ENCODE measurements at places on chromosomes 6 and 20. TPM values are rescaled to one million over a fixed set of nuclear protein-coding genes. Genes with fewer than 3 reads are reported as not detected.
A peak's percentile ranks its signal among the peaks of the same experiment; 100 is the strongest.

DNA sequence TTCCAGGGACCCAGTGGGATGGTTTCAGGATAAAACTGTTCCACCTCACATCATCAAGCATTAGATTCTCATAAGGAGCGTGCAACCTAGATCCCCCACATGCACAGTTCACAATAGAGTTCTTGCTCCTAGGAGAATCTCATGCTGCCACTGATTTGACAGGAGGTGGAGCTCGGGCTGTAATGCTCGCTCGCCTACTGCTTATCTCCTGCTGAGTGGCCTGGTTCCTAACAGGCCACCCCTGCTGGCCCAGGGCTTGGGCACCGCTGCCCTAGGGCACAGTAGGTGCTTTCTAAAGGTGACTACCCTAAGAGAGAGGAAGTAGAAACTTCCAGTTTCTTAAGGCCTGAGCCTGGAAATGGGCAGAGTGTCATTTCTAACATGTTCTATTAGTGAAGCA is 656.9 kb downstream of the PRKN start:
- no peak for DNase-seq

GRCh38 chr6:1679031-1679687 is 69.4 kb downstream of the FOXC1 start:
- no peak for DNase-seq

DNA sequence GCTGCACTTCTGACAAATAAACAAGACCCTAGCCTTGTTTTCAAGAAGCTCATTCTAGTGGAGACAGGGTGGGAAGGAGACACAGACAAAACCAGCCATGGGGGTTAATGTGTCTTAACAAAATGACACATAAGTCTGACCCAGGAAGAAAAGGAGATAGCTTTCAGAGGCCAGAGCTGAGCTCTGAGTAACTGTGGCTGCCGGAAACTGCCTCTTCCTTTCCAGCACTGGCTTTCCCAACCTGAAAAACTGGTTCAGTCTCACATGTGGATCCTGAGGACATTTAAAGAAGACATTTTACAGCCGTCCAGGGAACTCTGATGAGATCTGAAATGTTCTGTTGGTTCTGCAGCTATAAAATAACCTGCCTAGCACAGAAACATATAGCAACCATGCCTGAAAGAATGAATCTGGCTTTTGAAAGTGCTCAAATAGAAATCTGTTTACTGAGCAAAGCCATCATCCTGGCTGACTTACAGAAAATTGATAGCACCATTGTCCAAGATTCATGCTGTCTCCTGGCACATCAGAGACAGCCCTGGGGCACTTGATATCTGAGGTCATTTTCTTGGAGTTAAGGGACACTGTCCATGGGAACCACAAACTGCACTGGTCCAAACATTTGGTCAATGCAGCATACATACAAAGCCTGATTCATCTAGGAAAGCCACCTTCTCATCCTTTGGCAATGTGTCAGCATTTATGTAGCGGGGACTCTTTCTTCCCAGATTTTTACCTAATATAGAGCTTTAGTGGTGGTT is 83.2 kb upstream of the PAX1 start:
- DNase-seq: no peak

GRCh38 chr6:92714346-92714745 is 705.0 kb downstream of the EPHA7 start:
- DNase-seq: no peak

Gene RHAG
- not detected for polyA plus RNA-seq

Gene TOMM6
- 239 TPM for polyA plus RNA-seq

DNA sequence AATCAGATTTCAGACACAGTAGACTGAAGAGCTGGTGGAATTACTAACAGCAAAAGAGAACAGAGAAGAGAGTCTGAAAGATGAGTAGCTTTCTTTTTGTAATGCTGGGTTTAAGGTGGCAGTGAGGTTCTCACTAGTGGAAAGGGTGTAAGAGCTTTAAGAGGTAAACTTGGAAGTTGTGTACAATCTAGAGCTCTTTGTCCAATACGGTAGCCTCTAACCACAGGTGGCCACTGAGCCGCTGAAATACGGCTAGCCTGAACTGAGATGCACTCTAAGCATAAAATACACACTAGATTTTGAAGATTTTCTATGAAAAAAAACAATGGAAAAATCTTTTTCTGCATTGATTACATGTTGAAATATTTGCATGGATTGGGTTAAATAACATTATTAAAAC is 4.0 kb downstream of the ELOVL2 start:
- no peak for DNase-seq

DNA sequence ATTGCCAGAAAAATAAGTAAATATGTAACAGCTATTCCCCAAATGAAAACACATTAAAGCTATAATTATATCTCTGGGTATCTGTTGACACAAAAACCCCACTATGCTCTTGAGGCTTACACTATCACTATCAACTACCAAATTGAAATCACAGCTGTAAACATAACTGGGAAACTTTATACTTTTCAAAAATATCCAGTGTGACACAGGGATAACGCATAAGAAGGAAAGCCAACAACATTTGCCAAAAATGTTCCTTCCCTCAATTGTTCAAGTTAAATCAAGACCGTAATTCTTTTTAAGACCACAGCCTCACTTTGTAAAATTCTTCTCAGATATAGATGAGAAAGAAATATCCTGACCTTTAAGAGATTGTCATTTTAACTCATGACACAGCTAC is 3.1 kb downstream of the ZHX3 start:
- DNase-seq: no peak

Gene ASIP
- polyA plus RNA-seq: 0.24 TPM

Gene MOXD1
- polyA plus RNA-seq: 1.3 TPM

GRCh38 chr6:21529431-21529830 is 64.1 kb upstream of the SOX4 start:
- no peak for DNase-seq

Gene HDGFL1
- polyA plus RNA-seq: not detected

DNA sequence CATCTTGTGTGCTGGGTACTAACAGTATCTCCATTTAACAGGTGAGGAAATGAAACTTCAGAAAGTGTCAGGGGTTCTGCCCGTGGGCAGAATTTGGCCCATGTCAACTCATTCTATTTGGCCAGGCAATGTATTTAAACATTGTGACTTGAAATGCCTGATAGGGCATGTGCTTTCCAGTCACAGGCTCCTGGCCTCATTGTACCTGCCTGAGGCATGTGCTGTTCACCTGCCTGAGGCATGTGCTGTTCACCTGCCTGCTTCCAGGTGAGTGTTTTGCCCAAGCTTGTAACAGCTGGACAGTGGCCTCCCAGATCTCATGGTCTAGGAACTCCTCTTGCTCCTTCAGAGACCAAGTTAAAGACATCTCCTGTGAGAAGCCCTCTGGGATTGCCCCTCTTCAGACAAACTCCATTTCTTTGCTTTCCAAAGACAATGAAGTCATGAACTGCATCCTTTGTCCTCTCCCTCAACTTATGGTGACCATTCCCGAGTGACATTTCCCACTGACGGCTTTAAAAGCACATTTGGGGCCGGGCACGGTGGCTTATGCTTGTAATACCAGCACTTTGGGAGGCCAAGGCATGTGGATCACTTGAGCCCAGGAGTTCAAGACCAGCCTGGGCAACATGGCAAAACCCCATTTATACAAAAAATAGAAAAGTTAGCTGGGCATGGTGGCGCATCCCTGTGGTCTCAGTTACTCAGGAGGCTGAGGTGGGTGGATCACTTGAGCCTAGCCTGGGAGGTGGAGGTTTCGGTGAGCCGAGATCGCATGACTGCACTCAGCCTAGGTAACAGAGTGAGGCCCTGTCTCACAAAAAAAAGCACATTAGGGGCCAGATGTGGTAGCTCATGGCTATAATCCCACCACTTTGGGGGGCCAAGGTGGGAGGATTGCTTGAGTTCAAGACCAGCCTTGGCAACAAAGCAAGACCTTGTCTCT is 48.7 kb downstream of the BCAS4 start:
- peak; percentile 32 for DNase-seq

Gene GSTA1
- polyA plus RNA-seq: not detected

Gene ZNF334
- polyA plus RNA-seq: 0.27 TPM

GRCh38 chr20:45223136-45223535 is 2.0 kb downstream of the SEMG2 start:
- no peak for DNase-seq

Gene SRSF3
- 851 TPM for polyA plus RNA-seq

Gene ENPP5
- 0.13 TPM for polyA plus RNA-seq

DNA sequence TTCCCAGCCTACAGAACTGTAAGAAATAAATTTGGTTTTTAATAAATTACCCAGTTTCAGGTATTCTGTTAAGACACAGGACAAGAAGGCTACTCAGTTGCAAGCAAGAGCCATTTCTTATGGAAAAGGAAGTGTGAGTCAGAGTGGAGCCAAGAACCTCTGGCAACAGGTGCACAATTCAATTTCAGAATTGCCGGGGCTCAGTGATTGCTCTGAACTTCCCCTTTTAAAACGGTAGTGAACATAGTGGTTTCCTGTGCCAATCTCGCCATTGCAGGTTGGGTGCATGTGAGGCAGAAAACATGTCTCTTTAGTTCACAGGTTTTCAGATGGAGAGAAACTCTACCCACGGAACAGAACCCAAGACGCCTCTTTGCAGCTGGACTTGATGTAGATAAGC is 16.4 kb downstream of the PIGT start:
- DNase-seq: peak; percentile 85

GRCh38 chr20:59342023-59342957 is 41.9 kb downstream of the EDN3 start:
- no peak for DNase-seq

DNA sequence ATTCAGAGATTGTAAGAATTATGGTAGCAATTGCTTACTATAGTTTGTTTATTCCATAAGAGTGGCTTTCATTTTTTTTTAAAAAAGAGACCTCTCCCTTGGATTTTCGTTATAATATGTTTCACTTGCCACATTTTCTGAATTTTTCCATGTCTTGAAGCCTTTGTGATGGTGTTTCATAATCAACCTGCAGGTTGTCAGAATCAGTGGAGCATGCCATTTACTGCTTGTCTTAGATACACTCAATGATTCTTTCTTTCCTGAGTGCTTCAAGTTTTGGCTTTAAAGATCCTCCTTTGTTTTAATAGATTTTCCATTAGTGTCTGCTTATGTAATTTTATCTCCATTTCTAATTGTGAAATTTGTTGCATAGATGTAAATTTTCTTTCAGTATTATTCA is 31.2 kb downstream of the KCNQ5 start:
- DNase-seq: peak; percentile 24

Gene SNAP25
- polyA plus RNA-seq: not detected

Gene TMEM217
- polyA plus RNA-seq: 0.73 TPM

Gene CST7
- polyA plus RNA-seq: 3.7 TPM

- DNase-seq: no peak
Observed at GRCh38 chr20:32168184-32168910, 39.2 kb downstream of the PLAGL2 start.

GRCh38 chr6:31396422-31397152 is 6.8 kb upstream of the MICA start:
- DNase-seq: peak; percentile 88

DNA sequence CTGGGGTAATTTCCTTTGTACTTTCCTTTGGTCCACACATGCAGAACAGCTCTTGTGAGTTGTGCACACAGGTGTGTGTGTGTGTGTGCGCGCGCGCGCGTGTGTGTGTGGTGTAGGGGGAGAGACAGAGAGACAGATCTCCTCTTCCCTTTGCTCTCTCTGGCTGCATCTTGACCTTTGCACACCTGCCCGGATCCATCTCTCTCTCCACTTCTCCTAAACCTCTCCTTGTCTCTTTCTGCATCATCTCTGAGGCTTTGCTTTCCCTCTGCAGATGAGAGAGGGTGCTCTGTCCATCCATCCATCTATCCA is 67.0 kb downstream of the SRC start:
- no peak for DNase-seq

- no peak for DNase-seq
Observed at GRCh38 chr20:35510951-35511735, 18.3 kb downstream of the C20orf173 start.

Gene SHLD1
- 17.3 TPM for polyA plus RNA-seq

- DNase-seq: no peak
Observed at GRCh38 chr6:123306334-123306733, 310.3 kb downstream of the CLVS2 start.

- no peak for DNase-seq
Observed at GRCh38 chr6:152458648-152459644, 178.2 kb downstream of the SYNE1 start.

Gene ELOVL4
- not detected for polyA plus RNA-seq

GRCh38 chr6:93418033-93418407 is 1.3 kb downstream of the EPHA7 start:
- DNase-seq: peak; percentile 3

- DNase-seq: no peak
Observed at GRCh38 chr6:105510746-105511145, 107.9 kb upstream of the PREP start.

- no peak for DNase-seq
Observed at GRCh38 chr6:167291623-167292300, 647 bp downstream of the UNC93A start.

Gene GPX5
- not detected for polyA plus RNA-seq

DNA sequence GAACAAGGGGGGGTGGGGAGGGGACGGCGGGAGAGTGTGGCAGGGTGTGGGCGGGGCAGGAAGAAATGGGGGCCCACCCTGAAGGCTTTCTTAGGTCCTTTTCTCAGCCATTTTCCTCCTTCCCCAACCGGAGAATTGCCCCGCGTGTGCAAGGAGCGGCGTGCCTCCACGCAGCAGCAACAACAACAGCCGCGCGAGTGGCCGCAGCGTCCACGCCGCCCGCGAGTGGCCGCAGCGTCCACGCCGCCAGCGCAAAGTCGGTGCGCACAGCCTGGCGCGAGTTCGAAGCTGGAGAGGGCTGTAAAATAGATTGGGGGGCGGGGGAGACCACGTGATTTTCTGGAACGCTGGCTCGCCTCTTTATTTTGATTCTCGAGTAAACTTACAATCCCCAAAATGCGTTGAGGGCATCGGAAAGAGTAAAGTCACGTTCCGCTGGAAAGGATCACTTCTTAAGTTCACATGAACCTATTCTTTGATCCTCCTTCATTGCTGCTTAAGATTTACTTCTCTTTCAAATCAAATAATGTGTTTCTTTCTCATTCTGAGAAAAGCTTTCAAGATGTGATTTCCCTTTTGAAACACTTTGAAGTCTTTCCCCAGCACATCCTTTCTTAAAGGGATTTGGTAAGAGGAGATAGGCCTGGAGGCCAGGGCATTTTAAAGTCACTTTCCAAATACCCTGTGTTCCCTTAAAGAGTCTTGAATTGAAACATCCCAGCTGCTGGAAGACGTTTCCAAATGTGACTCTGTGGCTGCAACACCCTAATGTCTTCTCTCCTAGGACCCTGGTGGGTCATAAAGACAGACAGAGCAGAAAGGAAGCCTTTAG is 66.7 kb upstream of the ZNF217 start:
- peak; percentile 52 for DNase-seq

Gene TMC2
- not detected for polyA plus RNA-seq

GRCh38 chr6:135540207-135540840 is 42.8 kb upstream of the AHI1 start:
- DNase-seq: no peak

- DNase-seq: peak; percentile 76
Observed at GRCh38 chr6:90271831-90272230, 24.8 kb downstream of the BACH2 start.

- no peak for DNase-seq
Observed at GRCh38 chr6:170185175-170185978, 105.5 kb downstream of the DLL1 start.

DNA sequence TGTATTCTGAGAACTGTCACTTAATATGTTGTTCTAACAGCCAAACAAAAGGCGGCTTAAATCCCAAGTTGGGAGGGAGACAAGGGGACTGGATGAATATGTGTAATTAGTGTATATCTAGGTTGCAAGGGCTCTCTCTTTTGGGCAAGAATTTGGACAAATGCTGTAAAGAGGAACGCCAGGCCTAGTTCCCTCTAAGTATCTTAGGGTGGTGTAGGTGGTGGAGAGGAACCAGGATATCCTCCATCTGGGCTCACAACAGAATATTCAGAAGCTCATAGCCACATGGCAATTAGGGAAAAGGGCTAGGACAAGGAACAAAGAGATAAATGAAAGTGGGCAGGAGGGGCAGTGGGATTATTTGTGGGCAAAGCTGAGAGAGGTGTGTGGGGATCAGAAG is 149.5 kb downstream of the LRFN2 start:
- no peak for DNase-seq

All from B cell (primary cell).